ENCODE measurements at places on chromosomes 6 and 20.

GRCh38 chr6:139914910-139915309 lies 540.5 kb upstream of the CITED2 start:
- no peak for DNase-seq

- DNase-seq: no peak
Measured at GRCh38 chr6:168305096-168305749, 14.4 kb downstream of the DACT2 start.

GRCh38 chr6:29112135-29112534 lies 4.3 kb downstream of the OR2J3 start:
- DNase-seq: no peak

DNA sequence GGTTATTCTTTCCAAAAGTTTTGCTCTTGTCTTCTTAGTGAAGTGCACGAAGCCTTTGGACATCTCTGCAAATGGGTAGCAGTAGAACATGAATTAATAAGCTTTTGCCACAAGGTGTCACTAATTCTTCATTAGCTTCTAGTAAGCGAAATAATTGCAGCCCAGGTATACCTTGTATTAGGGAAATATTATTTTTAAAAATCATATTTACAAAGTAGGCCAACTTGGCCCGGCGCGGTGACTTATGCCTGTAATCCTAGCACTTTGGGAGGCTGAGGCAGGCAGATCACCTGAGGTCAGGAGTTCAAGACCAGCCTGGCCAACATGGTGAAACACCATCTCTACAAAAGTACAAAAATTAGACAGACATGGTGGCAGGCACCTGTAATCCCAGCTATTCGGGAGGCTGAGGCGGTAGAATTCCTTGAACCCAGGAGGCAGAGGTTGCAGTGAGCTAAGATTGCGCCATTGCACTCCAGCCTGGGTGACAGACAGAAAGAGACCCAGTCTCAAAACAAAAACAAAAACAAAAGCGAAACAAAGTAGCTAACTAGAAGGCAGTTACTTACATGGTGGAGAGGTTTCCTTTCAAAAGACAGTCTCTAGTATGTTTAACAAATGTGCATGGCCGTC lies 8.8 kb upstream of the RSPH3 start:
- DNase-seq: peak; percentile 41

DNA sequence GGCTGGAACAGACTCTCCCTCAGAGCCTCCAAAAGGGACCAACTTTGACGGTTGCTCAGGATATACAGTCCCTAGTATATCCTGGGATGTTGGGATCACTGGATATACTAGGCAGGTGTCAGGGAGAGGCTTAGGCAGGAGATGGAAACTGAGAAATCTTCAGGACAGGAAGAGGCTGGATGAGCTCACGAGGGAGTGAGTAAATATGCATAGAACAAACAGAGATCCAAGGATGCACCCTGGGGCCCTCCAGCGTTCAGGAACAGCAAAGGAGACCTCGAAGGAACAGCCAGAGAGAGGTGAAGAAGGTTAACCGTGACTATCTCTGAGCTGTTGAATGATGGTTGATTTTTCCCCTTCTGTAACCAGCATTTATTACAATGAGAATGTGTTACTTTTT lies 191.3 kb downstream of the BMP7 start:
- no peak for DNase-seq
